Progenitor cell of endocrine pancreas (in vitro differentiated cells): ENCODE measurements at places on chromosomes 4 and X.

- no peak for DNase-seq
Measured at GRCh38 chrX:81261576-81261975, 59.7 kb downstream of the SH3BGRL start.

GRCh38 chr4:156547439-156547838, 424.2 kb downstream of the PDGFC start:
- no peak for DNase-seq

DNA sequence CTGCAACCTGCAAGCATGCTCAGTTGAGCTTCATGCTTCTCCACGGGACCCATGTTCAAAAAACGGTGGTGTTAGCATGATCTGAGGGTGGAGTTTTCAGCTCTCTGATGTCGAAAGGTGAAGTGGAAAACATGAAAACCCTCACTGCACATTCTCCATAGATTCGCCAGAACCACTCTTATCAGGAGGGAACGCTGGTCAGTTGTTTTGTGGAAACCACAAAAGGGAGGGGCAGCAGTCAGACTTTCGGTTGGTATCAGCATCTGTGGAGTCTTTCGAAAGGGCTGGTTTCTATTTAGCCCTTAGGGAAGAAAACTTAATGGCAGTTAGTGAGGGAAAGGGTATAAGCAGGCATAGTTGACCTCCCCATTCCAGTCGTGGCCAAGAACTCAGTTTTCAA, 12.6 kb downstream of the PPA2 start:
- no peak for DNase-seq

- no peak for DNase-seq
Measured at GRCh38 chr4:98994474-98995182, 893 bp upstream of the METAP1 start.
